ENCODE measurements at places on chromosomes 6 and 20.

DNA sequence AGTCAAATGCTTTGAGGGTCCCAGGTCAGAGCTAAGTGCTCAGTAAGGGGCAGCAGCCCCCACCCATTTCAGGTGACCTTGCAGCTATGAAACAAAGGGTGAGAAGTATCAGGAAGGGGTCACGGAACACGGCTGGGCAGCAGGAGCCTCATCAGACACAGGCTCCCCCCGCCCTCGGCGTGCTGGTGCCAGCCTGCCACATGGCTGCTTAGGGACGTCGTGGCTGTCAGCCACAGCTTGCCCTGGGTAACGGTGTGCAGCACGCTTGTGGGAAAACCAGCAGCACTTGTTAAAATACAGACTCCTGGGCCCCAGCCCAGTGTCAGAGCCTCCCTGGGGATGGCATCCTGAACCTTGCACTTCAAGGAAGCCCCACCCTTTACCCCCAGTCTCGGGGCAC is 39.3 kb downstream of the SSR1 start:
- no peak for DNase-seq

DNA sequence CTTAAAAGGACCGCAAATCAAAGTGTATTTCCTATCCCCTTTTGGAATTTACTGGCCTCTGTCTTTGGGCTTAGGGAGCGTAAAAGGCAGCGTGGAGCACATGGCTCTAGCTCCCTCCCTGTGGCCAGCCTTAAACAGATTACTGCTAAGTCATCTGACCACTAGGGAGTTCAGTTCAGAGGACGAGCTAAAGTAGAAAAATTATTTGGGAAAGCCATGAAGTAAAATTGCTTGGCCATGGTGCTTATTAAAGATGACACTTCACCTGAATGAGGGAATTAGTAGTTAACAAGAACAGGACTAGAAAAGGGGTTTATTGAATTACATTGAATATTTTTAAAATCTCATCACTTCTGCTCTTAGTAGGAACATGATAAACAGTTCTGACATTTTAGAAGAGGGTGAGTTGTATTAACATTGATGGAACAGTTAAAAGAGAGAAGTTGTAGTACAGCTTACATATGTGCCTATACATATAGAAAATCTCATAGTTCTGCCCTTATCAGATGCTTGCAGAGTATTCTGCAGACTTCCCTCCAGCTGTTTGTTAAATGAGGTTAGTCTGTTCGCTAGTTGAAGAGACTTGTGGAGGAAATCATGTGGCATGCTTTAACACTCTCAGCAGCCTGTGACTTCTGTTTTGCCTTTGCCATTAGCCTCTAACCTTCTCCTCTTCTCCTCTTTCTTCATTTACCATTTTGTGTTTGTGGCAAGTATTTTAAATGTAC is 31.2 kb upstream of the MAPK13 start:
- DNase-seq = no peak

- DNase-seq = no peak
These were observed 37.3 kb downstream of the SRSF3 start for GRCh38 chr6:36631326-36632011.

- no peak for DNase-seq
These were observed 50.7 kb upstream of the SYNDIG1 start for GRCh38 chr20:24418731-24419130.

- DNase-seq = no peak
These were observed 1.7 kb downstream of the PPP1R10 start for GRCh38 chr6:30615219-30615957.

GRCh38 chr6:83155794-83156193 is 37.3 kb downstream of the PGM3 start:
- DNase-seq = no peak

GRCh38 chr6:44044154-44044539 is 83.1 kb downstream of the MRPL14 start:
- DNase-seq = no peak

- DNase-seq = no peak
These were observed 1282.4 kb upstream of the ADGRB3 start for GRCh38 chr6:67352717-67353116.

- DNase-seq = no peak
These were observed 2.6 kb downstream of the STK35 start for GRCh38 chr20:2104236-2104635.

DNA sequence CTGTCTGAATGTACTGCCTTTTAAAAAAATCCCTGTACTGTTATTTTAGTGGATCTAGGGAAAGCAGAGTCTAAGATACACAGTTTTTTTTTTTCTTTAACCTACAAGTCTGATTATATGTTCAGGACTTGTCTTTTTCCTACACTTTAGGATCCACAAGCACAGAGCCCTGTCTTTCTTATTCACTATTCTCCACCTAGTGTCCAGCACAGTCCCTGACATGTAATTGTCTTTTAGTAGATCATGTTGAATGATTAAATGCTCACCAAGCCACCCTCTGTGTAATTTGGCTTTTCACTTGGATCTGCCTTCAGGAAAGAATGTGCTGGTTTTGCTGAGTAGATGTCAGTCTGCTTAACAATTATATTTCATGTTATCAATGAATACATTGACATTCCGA is 35.8 kb upstream of the YWHAB start:
- no peak for DNase-seq

DNA sequence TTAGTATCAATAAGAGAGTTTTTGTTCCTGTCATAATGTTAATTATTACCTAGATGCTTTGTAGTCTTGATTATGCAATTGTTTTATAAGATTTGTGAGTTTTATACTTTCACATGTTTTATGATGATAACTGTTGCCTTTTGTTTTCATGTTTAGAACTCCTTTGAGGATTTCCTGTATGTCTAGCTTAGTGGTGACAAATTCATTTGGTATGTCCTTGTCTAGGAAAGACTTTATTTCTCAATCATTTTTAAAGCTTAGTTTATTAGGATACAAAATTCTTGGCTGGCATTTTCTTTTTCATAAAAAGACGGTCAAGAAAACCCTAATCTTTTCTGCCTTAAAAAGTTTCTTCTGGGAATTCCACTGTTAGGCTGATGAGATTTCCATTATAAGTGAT is 849.9 kb upstream of the EYS start:
- no peak for DNase-seq

- peak; percentile 57 for DNase-seq
These were observed 24.2 kb upstream of the TMX4 start for GRCh38 chr20:8043687-8044282.

DNA sequence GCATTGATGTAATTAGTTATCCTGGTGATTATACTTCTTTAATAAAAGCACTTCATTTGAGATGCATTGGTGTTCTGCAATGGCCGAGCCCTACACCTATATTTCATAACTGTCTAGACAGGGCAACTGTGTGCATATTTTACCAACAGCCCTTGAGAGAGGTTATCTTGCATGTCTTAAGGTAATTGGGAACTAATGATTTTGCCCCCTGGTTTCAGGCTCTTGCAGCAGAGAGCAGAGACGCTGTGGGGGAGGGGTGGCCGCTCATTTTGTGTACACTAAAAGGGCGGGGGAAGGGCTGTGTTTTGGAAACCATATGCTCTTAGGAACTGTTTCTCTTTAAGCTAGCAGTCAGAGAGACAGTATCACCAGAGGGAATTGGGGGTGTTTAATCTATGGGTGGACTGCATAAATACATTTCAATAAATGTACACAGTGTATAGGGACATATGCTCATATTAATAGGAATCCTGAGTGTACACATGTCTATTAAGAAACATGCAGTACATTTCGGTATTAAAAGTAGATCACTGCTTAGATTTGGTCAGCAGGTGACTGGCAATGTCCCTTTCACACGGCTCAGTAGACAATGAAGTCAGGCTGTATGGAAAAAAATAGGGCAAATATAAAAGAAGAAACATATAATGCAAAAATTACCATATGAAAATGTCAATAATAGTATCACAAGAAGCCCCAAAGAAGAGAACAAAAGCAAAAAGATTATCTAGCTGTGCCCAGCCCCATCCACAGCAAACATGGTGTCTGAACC is 402.9 kb upstream of the CITED2 start:
- no peak for DNase-seq

- no peak for DNase-seq
These were observed 161.1 kb downstream of the ERMARD start for GRCh38 chr6:169912266-169913095.

GRCh38 chr20:63691711-63692435 is 4.6 kb upstream of the TNFRSF6B start:
- no peak for DNase-seq

DNA sequence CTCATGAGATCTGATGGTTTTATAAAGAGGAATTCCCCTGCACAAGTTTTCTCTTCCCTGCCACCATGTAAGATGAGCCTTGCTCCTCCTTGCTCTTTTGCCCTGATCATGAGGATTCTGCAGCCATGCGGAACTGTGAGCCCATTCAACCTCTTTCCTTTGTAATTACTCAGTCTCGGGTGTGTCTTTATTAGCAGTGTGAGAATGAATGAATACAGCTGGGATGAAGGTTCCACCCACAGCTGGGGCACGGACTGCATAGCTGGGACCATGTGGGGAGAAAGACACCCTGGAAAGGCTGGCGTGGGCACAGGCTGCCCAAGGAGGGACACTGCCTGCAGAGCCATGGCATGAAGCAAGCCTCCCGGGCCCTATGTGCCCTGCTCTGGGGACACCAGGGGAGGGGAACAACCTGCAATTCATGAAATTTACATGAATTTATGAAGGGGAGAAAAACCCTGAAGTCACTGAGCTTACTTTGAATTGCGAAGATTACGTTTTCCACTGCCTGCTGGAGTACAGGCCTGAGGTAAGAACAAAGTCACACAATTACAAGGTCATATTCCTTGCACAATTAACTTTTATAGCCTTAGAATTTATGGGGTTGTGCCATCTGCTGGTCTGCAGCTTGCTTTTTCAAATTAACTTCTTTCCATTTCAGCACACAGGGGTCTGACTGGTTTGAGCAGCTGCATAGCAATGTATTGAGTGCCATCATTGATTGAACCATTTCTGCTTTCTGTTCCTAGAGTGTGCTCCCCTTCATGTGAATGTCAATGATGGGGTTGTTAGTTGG is 46.2 kb downstream of the SLC22A1 start:
- no peak for DNase-seq

DNA sequence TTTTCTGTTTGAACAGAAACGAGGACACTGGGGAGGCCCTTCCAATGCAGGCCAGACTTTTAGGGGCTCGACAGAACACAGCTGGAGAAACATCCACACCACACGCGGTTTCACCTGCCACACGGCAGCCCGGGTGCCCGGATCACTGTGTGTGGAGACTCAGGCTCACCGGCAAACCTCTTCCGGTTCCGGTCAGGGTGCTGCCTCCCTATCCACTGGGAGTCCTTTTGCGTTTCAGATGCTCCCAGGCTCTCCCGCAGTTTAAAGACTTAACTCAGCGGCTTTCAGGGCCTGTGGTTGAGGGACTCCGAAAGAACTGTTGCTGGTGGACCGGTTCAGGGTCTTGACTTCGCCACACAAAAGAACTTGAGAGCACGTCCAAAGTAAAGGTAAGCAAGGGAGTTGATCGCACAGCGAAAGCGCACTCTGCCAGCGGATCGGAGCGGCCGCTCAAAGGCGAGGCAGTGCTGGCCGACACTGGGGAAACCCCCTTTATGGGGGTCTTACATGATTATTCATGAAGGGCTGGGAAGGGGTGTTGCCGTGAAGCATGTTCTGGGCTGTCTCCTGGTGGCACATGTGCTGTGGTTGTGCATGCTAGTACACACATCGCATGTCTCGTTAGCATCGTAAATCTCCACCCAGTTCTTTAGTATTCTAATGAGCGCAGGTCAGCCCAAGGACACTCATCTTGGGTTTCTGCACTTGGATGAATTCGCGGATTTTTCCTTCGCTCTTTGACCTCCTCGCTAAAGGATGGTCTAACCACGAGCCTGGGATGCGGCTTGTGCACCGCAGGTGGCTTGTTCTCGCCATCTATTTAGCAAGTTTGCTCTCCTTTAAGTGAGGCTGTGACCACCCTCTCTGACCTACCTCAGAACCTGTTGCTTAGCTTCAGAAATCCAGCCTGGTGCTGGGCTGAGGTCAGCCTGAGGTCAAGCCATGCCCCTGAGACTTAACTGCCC is 180.3 kb downstream of the CDH26 start:
- peak; percentile 57 for DNase-seq

- no peak for DNase-seq
These were observed 186.6 kb downstream of the DOK5 start for GRCh38 chr20:54661880-54662465.
